ENCODE measurements at places on chromosomes 3 and 15. TPM values are rescaled to one million over a fixed set of nuclear protein-coding genes. Genes with fewer than 3 reads are reported as not detected.

GRCh38 chr3:138463724-138464490 is 29.5 kb downstream of the ESYT3 start:
- no peak for DNase-seq

DNA sequence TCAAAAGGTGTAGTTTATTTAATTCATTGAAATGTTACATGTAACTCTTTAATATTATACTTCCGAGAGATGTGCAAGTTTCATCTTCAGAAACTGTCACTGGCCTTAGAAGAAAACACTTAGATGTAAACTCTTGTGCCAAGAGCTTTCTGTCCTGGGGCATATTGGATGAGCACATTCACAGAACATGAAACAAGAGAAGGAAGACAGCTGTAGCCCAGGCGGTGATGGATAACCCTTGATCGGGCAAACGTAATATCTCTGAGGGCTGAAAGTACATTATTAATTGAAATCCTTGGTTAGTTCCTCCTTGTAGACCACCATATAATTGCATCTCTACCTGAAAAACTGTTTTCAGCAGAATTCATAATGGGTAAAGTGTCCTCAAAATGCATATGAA is 67.4 kb downstream of the MECOM start:
- no peak for DNase-seq

GRCh38 chr3:158152186-158152585 is 42.3 kb downstream of the RSRC1 start:
- DNase-seq: no peak

DNA sequence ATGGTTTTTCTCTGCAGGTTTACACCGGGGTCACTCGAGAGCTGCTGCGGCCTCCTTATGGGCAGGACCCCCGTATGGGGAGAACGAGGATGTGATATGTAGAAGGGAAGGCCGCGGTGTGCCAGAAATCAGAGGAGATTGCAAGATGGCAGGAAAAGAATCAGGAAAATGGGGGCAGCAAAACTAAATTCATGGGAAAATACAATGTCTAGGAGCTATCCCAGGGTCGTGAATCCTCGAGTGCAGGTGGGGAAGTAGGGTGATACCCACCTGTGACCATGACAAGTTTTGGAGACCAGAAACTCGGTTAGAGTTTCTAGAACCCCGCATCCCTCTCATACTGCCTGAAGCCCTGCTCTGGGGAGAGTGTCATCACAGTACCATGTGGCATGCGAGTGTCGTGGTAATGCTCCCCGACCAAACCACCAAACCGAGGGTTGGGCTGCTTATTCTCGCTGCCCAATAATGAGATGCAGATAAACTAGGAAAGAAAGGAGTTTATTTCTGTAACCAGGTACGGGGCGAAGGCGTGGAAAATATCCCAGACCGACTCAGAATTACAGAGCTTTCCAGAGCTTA is 781 bp downstream of the TRNT1 start:
- DNase-seq: no peak

- DNase-seq: peak; percentile 26
Observed at GRCh38 chr3:124383846-124384466, 346.3 kb upstream of the UMPS start.

DNA sequence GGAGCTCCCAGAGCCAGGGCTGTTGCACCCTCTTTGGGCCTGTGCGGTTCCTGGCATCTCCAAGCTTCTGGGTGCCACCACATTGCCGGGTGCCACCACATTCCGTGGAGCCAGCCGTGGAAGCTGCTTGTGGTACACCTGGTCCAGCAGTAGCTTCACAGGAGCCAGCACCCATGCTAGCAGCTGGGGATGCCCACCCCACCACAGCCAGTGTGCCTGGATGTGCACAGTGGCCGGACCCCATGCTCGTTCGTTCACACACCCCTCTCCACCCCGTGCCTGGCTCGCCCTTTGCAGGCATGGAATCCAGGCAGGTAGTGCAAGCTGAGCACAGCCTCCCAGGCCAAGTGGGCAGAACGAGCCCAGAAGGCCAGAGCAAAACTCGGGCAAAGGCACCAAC is 1029.8 kb upstream of the GBE1 start:
- DNase-seq: no peak

GRCh38 chr3:189038773-189039745 is 132.7 kb upstream of the TPRG1 start:
- no peak for DNase-seq

- no peak for DNase-seq
Observed at GRCh38 chr3:147529551-147529950, 120.4 kb downstream of the ZIC1 start.

- DNase-seq: no peak
Observed at GRCh38 chr3:151268267-151269235, 9.8 kb downstream of the P2RY14 start.

The MYNN gene
- total RNA-seq: 22.4 TPM

DNA sequence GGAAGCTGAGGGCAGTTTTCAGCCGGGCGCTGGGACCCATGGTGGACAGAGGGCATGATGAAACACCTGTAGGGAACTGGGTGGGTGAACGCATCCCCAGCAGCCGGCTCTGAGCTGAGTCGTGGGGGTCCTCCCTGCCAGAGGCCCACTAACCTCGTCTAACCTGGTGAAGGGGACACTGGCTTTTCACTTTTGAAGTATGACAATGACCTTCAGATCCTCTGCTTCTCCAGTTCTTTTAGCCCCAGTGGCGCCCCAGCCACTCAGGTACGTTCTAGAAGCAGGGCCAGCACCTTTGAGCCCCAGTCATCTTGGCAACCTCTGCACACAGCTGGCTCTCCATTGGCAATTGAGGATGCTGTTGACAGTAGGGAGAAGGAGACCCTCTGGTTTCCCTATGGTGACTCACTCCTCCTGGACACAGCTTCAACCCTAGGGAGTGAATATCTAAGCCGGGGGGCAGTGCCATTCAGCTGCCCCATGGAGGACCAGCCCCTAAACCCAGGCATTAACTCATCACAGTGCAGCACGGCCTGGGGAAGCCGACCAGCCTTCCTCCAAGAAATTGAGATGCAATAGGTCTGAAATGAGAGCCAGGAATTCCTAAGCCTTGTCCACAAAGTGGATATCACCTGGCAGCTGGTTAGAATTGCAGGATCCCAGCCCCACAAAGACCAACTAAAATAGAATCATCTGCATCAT is 46.1 kb downstream of the CMTM6 start:
- DNase-seq: no peak

DNA sequence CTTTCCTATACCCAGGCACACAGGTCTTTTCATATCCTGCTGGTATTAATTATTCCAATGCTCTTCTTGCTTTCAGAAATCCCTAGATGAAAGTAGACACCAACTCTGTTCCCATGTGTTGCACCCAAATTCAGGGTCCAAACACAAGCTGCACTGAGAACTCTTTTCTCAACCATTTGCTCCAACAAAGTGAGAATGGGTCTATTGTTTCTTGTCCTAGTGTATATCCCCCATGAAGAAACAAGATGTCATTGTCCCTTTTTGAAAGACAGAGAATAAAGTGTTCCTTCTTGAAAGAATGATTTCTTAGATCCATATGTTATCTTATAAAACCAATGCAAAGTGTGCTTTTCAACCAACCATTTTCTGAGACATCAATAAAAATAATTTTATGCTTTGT is 353.7 kb downstream of the CNTN6 start:
- DNase-seq: no peak

The TGM4 gene
- 0.68 TPM for total RNA-seq

GRCh38 chr15:96320107-96320506 is 10.4 kb upstream of the NR2F2 start:
- no peak for DNase-seq

- DNase-seq: no peak
Observed at GRCh38 chr3:9205345-9206143, 43.9 kb downstream of the SRGAP3 start.

DNA sequence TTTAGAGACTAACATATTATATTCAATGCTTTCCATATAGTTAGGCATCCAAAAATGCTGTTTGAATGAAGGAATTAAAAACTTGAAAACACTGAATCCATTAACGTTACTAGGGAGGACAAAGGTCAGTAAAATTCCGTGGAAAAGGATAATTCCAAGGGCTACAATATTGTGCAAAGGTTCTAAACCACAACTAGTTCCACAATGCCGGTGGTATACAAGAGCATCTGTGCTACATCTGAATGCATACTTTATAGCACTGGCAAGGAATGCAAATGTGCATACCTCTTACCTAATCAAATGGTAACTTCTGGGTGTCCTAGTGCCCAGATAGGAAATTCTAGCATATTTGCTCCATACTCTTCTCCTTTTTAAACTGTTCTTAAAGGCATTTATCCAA is 2.2 kb downstream of the ICE2 start:
- no peak for DNase-seq

The PCBP4 gene
- 54.1 TPM for total RNA-seq

GRCh38 chr15:100049483-100049882 is 292.3 kb downstream of the ADAMTS17 start:
- DNase-seq: no peak

All from testis (tissue), 5 donors.